ENCODE measurements at places on chromosomes 3 and 15.

- DNase-seq, result no peak
Observed at GRCh38 chr3:190591080-190591479, 77.2 kb downstream of the IL1RAP start.

DNA sequence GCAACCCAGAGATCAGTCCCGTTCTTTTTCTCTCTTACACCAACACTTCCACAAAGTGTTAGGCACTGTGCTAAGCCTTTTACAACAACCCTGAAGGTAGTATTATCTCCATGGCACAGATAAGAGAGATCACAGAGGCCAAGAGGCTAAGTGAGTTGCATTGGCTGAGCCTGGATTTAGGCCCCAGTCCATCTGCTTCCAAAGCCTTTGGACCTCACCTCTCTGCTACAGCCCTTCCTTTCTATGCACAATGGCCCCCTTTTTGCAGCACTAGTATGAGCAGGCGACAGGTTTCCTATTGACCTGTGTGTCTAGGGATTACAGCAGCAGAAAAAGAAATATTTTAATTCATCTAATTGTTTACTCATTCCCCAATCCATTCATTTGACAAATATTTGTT, 76.2 kb downstream of the CRYGS start:
- DNase-seq, result no peak

DNA sequence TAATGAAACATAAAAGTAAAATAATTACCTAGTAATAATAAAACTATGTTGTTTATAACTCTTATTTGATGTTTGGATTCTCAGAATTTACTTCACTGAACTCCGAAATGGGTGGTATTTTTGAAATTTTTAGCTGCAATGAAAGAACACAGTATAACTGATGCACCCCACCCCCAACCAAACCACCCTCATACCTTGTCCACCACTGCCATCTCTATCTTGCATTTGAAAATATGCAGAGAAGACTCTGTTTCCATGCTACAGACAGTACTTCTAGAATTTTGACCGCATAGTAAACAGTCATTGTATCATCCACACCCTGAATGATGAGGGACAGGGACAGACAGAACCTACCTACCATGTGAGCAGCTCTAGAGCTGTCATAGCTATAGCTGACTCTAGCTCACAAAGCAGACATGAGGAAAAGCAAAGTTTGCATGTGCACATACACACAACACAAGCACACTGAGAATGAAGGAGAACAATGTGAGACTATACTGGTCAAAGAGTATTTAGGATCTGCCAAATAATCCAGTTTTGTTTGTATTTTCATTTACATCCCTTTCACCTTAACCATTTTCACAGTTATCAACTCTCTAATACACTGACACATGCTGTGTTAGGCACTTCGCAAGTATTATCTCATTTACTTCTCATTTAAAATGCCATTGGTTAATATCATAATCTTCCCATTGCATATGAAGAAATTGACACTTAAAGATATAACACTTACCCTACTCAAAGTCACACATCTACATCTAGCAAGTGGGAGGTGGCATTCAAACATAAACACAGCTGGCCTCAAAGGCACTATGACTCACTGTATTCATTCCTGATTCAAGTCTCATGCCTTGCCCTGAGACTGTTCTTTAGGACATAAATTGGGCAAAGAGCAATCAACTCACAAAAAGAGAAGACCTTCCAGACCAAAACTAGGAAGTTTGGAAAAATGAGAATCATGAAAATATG, 1014.7 kb upstream of the CFAP20DC start:
- no peak for DNase-seq

DNA sequence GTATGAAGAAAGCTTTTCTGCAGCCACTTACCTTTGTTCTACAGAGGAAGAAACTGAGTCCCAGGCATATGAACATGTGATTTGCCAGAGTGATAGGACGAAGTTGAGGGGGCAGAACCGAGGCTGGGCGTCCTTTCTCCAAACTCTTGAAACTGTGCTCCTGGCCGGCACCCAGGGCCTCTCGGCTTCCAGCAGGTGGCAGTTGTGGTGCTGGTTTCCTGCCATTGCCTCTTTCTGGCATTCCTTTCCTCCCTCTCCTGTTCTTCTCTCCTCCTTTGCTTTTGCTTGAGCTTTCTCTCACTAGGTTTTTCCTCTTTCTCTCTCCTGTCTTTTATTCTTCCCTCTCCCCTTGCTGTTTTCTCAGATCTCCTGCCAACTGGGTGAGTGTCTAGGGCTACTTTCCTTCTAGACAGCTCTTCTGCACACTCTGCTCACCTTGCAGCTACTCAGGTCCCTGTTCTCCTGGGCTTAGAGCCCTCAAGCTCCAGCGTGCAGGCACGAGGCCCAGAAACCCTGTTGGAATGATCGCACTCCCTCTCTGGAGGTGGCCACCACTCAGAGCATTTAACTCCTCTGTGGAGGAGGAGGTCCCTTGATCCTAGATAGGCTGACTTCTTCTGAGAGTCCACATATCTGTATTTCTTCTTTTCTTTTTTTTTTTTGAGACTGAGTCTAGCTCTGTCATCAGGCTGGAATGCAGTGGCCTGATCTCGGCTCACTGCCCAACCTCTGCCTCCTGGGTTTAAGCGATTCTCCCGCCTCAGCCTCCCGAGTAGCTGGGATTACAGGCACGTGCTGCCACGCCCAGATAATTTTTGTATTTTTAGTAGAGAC, 26.2 kb downstream of the TRAK1 start:
- no peak for DNase-seq

DNA sequence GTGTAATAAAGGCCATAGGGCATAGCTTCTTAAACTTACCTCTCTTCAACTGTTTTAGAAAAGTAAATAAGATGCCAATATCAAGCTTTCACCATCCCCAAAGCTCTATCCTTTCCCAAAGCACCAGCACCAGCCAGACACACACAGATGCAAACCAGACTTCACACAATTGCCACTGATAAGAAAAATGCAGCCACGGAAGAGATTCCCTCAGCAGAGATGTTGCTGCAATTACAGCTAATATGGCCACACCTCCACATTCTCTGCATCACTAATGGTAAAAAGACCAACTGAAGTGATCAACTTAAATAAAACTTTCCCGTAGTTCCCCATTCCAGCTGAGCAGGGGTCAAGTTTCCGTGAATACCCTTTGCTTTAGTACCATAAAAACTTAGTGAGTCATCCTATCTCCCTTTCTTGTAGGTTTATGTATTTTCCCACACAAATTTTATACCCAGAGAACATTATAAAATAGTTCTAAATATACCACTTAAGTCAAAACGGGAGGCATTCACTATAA, 64.4 kb downstream of the SLC9A9 start:
- no peak for DNase-seq

DNA sequence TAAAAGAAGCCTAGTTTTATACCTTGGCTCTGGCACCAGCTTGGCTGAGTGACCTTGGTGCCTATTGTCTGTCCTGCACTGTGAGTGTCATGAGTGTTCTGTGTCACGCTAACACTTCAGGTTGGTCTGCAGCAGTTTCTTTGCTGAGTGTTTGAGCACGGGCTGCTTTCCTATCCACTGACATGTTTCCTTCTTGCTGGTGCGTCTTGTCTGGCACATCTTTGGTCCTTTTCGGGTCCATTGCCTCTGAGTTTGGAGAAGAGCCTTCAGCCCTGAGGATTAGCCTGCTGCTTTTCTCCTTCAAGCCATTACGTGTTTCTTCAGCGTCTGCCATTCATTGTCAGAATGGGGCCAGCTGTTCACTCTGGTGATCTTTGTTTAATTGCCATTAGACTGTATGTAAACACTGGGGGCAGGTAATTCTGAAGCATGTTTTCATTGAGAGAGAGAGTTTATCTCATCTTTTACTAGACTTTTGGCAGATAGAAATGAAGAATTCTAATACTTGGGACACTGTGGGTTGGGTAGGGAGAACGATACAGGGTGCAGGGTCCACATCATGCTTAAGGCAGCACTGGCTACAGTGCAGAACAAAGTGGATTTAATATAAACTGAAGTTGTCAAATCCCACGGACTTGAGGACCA, 55.5 kb downstream of the LRRC28 start:
- no peak for DNase-seq
